Vagina (tissue), 2 donors: ENCODE measurements at places on chromosomes 11 and 22. TPM values are rescaled to one million over a fixed set of nuclear protein-coding genes. Genes with fewer than 3 reads are reported as not detected.

DNA sequence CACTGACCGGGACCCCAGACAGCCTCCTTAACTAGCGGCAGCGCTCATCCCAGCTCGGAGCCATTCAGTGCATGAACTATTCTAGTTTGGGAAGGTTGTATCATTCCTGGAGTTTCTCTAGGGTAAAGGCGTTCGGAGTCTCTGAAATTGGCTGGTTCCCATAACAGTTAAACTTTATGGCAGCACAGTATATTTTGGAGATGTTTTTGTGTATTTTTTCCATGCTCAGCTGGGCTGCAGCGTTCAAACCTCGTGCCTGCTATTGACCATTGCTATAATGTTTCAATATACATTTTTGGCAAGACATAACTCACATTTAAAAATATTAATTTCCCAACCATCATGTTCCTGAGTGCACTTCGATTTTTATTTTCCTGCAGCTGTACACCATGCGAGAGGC lies 169.7 kb downstream of the ST3GAL4 start:
- DNase-seq: no peak

DNA sequence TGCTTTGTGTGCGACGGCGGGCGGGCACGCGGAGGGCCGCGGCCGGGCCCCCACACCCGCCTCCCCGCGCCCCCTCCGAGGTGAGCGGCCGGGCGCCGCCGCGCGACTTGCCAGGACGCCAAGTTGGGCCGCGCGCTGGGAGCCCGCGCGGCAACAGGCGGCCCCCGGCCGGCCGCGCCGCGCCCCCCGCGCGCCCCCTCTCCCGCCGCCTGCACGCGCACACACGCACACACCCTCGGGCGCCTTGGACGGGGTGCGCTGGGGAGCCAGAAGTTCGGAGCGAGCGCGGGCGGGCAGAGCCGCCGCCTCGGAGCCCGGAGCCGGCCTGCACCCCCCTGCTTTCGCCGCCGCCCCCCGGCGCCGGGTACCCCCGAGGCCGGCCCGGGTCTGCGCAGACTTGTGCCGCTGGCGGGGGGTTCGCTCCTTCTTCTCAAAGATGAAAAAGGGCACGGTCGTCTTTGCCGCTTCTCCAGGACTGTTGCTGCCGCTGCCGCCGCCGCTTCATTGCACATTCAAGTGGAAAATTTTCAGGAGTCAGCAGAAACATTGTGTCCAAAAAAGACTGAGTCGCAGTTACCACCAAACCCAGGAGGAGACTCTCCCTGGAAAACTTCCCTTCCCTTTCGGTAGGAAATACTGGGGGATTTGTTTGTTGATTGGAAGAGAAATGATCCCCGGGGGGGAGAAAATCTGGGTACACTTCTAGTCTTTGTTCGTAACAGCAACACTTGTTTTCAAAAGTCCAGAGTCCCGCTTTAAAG lies 895 bp downstream of the TEAD1 start:
- no peak for DNase-seq

DNA sequence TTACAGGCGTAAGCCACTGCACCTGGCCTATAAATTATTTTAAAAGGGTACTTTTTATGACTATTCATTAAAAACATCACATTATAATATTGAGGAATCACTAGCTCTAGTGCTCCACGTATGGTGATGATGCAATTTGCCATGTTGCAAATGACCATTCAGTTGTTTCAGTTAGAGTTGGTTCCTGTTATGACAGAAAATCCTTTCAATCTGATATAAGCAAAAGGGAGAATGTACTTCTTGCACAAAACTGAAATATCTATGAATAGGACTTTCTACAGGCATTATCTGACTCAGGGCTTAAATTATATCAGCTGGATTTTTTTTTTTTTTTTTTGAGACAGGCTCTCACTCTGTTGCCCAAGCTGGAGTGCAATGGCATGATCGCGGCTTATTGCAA lies 45.6 kb upstream of the RRM1 start:
- no peak for DNase-seq

The SRRD gene
- total RNA-seq: 11.0 TPM

- no peak for DNase-seq
Measured at GRCh38 chr11:90134478-90135003, at the start of gene NAALAD2. Gene NAALAD2 (plus strand): TSS chr11:90134663. CDS start chr11:90134759, 96 bp downstream.

The SELENOH gene
- total RNA-seq: 120 TPM

DNA sequence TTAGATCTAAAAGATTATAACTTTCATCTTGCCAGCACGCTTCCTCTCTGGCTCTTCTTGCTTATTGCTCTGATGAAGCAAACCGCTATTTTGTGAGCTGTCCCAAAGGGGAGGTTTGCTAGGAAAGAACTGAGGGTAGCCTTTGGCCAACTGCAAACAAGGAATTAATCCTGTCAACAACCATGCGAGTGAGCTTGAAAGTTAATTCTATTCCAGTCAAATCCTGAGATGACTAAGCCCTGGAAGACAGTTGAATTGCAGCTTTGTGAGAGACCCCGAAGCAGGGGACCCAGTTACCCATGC lies 10.3 kb upstream of the RNF141 start:
- DNase-seq: no peak

GRCh38 chr11:61695917-61696316 lies 15.7 kb downstream of the DAGLA start:
- DNase-seq: no peak

The AQP11 gene
- total RNA-seq: 1.7 TPM
